ENCODE measurements at places on chromosomes 3 and 15. TPM values are rescaled to one million over a fixed set of nuclear protein-coding genes. Genes with fewer than 3 reads are reported as not detected.

DNA sequence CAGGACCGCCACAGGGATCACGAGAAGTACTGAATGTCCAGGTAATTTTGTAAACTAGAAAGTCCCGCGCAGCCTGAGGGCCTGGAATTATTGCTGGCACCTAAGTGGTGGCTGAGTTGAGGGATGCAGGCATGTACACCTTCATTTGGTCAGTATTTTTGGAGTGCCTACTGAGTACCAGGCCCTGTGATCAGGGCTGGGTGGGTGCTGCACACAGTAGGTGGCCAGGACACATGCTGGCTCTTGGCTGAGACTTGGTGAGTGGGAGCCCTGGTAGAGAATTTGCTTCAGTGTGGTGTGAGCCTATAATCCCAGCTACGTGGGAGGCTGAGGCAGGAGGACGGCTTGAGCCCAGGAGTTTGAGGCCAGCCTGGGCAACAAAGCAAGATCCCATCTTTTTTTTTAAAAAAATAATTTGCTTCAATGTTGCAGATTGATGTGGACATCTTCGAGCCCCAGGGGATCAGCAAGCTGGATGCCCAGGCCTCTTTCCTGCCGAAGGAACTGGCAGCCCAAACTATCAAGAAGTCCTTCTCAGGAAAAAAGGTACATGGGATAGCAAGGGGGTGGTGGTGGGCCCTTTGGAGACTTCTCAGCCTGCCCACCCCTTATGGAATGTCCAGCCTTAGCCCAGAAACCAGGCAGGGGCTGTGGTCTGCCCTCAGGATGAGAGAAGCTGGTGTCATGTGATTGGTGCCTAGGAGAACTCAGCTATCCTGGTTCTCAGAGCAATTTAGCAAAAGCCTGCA lies 2.6 kb downstream of the ITIH1 start:
- no peak for DNase-seq

DNA sequence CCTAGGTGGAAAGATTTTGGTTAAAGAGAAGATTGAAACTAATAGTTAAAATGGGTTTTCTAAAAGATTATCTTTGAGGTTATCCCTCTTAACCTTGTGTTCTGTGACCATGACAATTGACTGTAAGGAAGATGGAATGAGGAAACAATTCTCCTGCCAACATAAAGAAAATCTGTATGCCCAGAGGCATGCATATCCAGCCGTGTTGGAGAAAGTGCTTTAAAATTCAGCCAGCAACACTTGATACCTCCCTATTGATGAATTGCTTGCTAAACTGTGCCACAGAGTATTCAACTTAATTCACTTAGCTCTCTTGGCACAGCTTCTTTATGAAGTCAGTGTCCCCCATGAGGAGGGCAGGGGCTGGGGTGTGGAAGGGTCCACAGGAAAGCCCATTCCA lies 203.5 kb downstream of the UBE2E2 start:
- no peak for DNase-seq

Gene LRRN1
- polyA plus RNA-seq: 21.2 TPM

Gene CCR4
- 0.14 TPM for polyA plus RNA-seq

DNA sequence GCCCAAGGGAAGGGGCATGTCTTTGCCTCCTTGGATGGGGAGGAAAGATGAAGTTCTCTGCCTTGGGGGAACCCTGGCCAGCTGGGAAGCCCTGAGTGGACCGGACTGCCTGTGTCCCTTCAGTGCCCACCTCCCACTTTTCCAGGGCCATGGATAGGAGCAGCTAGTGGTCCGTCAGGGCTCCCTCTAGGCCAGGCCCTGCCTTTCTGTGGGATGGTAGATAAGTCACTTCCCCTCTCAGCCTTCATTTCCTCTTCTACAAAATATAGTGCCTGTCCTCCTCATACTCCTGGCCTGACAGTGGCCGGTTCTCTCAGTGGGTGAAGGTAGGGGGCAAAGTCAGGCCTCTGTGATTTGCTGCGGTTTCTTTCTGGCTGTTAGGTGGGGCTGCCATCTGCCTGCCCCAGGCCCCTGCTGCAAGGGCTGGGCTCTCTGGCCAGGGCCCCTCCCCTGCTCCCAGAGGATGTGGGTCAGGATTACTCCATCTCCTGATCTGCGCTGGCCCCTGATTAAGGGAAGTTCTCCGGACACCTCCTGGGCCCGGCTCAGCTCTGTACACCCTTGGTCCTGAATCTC lies 1.4 kb downstream of the PLEKHO2 start:
- no peak for DNase-seq

Gene FANCD2OS
- not detected for polyA plus RNA-seq

Gene LTF
- 3.3 TPM for polyA plus RNA-seq

Gene PLA2G4B
- polyA plus RNA-seq: 21.2 TPM

Gene EFHB
- polyA plus RNA-seq: 2.6 TPM

GRCh38 chr15:89448825-89449224 lies 47.6 kb downstream of the RHCG start:
- no peak for DNase-seq

GRCh38 chr3:23915537-23916108 lies 1.2 kb downstream of the NKIRAS1 start:
- no peak for DNase-seq

Gene RAB6B
- 18.4 TPM for polyA plus RNA-seq

DNA sequence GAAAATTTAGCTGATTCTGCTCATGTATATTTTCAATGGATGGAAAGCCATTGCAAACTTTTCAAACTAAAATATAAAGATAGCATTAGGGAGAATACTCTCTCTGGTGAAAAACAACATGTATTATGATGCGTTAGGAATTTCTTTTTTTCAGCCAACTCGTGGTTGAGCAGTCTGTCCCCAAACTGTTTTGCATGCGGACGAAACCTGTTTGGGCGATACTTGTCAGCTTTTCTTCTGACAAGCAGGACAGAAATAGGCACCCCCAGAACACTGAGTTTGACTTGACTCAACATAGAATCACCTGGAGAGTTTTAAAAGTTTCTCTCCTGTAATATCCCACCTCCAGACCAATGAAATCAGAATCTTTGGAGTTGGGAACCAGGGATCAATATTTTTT lies 417.5 kb upstream of the TPRG1 start:
- DNase-seq: no peak

DNA sequence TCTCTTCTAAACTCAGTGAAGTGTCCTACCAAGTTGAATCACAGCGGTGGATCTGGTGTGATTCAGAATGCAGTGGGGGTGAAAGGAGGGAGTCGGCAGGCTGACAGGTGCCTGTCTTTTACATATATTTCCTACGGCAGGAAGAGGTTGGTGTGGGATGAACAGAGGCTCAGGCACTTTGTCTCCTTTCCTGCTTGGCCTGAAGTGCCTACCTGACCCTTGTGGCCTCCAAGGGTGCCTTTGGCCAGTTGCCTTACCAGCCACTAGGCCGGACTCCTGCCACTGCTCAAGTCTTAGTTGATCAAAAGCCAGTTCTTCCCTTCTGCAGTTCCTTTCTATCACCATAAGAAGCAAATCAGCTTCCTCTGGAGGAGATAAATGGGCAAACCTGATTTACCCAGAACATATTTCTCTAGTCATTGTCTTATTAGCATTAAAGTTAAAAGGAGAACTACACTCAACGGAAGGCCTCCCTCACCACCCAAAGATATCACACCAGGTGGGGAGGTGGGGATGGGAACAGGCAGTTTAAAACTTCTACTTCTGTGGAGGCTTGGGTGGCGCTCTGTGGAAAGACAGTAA lies 52.1 kb downstream of the CRTC3 start:
- DNase-seq: no peak

DNA sequence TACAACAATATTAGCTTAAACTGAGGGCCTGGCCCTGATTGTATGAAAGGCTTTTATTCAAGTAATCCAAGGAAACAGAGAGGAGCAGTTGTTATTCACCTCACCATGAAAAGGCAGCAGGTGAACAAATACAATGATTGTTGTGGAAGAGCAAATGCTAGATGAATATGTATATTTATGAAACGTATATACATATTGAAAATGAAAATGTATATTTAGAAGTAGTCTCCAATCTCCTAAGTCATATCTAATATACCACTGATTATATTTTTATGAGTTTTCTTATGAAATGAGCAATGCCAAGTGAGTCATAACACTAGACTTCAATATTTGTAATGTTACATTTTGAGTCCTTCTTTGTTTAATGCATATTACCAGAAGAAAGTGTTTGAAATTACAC lies 116.2 kb upstream of the KCNMB2 start:
- no peak for DNase-seq

Gene CCDC51
- polyA plus RNA-seq: 32.9 TPM

GRCh38 chr3:63095-63765 lies 133.3 kb upstream of the CHL1 start:
- no peak for DNase-seq

Gene GOLGA8N
- polyA plus RNA-seq: 42.7 TPM

DNA sequence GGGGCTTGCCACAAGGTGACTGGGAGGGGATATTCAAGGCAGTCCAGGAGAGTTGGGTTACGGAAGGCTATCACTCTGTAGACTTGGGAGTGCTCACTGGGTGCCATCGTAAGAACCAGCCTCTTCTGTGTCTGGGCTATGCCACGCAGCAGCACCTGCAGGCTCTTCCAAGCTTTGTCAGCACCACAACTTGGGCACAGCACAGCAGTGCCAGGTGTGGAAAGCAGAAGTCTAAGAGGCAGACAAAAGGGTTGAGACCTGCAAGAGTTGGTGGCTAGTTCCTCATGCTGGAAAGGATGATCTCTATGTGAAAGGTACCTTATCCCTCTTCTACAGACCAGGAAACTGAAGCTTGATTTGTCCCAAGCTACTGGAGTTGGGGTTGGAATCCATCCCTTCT lies 15.8 kb downstream of the CX3CR1 start:
- DNase-seq: no peak

- DNase-seq: no peak
Observed at GRCh38 chr15:60975218-60975617, 253.9 kb downstream of the RORA start.

DNA sequence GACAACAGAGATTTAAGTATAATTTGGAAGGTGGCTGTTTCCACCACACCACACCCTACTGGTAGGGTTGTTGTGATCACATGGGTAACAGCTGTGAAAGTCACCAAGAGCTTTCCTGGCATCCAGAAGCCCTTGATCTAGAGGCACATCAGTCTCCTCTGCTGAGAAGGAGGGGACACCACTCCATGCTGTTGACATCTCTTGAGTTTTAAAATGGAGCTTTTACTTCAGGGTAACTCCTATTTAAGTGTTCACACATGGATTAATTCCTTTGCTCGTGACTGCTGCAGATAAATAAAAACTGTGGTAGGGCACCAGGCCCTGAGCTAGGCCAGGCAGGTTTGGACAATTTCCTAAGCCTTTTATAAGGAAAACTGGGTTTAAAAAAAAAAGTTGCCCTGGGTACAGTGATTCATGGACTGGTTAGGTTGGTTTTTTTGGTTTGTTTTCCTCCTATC lies 7.5 kb downstream of the EXOSC7 start:
- DNase-seq: no peak

GRCh38 chr3:193630005-193630404 lies 37.0 kb downstream of the OPA1 start:
- no peak for DNase-seq

DNA sequence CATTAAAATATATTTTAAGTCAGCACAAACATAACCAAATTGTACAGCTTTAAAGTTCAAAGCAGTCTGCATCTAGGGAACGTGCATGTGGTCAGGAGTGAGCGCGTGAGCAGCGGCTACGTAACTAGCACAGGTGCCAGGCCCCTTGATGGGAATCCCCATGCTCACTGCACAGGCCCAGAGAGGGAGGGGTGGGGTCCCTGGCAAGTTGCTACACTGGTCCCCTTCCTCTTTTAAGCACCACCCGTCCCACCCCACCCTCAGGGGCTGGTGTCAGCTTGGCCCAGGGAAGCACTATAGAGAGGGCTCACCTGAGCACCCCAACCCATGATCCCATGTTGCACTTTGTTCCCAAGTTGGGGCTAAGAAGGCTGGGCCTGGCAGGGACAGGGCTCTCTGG lies 835 bp upstream of the GMPPB start:
- no peak for DNase-seq

- no peak for DNase-seq
Observed at GRCh38 chr3:167602041-167602440, 51.7 kb downstream of the WDR49 start.

Gene SPINT1
- 72.4 TPM for polyA plus RNA-seq

Gene DISP2
- polyA plus RNA-seq: 0.16 TPM

- peak; percentile 46 for DNase-seq
Observed at GRCh38 chr3:151156618-151157216, 46.3 kb downstream of the GPR171 start.

- peak; percentile 73 for DNase-seq
Observed at GRCh38 chr3:187264021-187264420, 27.5 kb downstream of the MASP1 start.

DNA sequence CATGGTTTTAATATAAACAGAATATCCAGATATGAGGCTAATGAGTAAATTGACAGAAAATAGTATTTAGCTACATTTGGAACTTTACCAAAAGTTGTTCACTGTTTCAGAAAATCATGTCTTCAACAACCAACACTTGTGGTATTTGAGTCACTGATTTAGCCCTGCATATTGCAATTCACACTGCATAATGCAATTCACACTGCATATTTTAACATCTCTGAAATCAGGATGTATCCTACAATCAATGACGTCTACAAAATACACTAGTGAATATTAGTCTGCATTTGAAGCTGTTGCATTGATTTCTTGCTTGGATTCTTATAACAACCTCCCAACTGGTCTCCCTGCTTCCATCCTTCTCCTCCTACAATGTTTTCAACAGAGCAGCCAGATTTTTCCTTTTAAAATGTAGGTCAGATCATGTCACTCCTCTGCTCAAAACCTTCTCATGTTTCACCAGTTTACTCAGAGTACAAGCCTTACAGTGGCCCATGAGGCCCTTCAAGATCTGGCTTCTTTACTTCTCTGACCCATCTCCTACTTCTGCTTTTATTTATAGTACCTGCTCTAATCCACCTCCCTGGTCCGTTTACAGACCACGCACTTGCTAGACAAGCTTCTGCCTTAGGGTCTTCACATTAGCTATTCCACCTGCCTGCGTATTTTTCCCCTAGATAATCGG lies 11.4 kb upstream of the RAB11A start:
- DNase-seq: no peak

Gene DUOXA1
- polyA plus RNA-seq: 0.21 TPM

GRCh38 chr3:156488767-156489166 lies 66.2 kb downstream of the SSR3 start:
- DNase-seq: no peak

Gene GOLGA8O
- 0.23 TPM for polyA plus RNA-seq

Gene CELSR3
- 1.3 TPM for polyA plus RNA-seq

Gene TMEM207
- 24.0 TPM for polyA plus RNA-seq

DNA sequence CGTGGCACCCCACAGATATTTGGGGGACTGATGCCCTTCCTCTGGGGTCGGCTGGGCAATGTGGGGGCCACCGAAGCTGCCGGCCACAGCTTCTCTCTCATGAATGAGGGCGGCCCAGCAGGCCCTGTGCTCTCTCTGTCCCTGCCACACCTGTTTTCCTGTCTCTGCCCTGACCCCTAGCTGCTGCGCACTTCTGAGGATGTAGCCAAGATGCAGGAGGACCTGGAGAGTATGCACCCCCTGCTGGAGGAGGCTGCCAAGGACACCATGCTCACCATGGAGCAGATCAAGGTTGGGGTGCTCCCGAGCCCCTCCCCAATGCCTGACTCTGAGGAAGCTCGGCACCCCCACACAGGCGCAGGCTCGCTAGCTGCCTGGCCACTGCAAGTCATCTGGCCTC lies 59.7 kb downstream of the SEMA3G start:
- peak; percentile 42 for DNase-seq

- DNase-seq: peak; percentile 12
Observed at GRCh38 chr3:18389108-18389733, 35.9 kb downstream of the SATB1 start.

Data from renal pelvis (tissue), 12 donors.